ENCODE measurements at places on chromosomes 1 and 21. TPM values are rescaled to one million over a fixed set of nuclear protein-coding genes. Genes with fewer than 3 reads are reported as not detected.
A peak's percentile ranks its signal among the peaks of the same experiment; 100 is the strongest.

DNA sequence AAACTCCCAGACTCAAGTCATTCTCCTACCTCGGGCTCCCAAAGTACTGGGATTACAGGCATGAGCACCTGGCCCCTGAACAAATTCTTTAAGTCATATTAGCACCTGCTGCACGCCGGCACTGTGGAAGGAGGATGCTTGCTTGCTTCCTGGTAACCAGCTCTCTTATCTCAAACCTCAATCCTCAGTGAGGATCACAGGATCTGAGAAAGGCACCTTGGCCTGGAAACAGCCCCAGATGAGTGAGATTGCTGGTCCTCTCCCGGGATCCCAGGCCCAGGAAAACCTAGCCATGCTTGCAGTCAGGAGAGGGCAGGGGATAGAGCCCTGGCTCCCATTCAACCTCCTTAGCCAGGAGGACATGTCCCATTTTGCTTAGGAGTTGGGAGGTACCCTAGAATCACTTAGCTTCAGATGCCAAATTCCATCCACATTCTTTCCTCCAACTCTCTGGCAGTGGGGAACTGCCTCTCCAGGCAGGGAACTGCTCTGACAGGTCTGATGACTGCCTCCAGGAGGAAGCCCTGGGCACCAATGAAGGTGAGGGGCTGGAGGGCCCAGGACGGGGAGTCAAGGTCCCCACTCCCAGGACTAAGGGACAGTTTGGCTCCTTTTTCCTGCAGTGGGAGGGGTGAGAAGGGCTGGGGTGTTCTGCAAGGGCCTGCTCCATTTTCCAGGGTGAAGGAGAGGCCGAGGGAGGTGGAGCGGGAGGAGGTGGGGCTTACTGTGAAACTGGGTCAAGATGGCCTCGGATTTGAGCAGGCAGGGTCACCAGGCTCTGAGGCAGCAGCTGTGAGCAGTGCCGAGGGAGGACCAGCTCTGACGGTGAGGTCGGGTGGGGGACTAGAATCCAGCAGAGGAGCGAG is 9.5 kb downstream of the GPR37L1 start:
- no peak for DNase-seq

The KRTAP11-1 gene
- not detected for polyA plus RNA-seq

- DNase-seq = no peak
Measured at GRCh38 chr1:24301785-24302175, 17.4 kb upstream of the GRHL3 start.

The S100A14 gene
- not detected for polyA plus RNA-seq

DNA sequence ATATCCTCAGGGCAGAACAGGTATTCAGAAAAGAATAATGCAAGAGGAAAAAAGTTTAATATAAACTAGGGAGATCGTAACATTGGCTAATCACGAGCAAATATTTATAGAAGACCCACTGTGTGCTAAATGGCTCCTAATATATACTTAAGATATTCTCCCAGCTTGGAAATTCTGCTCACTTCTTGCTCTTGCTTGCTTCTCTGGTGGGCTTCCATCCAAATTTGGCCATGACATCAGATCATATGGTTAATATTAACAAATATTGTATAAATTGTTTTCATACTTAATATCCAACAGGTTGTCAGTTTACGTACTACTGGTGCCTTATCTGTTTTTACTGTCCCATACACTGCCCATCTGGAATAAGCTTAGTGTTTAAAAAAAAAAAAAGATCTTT is 1.1 kb downstream of the COX20 start:
- no peak for DNase-seq

The LHX8 gene
- not detected for polyA plus RNA-seq

DNA sequence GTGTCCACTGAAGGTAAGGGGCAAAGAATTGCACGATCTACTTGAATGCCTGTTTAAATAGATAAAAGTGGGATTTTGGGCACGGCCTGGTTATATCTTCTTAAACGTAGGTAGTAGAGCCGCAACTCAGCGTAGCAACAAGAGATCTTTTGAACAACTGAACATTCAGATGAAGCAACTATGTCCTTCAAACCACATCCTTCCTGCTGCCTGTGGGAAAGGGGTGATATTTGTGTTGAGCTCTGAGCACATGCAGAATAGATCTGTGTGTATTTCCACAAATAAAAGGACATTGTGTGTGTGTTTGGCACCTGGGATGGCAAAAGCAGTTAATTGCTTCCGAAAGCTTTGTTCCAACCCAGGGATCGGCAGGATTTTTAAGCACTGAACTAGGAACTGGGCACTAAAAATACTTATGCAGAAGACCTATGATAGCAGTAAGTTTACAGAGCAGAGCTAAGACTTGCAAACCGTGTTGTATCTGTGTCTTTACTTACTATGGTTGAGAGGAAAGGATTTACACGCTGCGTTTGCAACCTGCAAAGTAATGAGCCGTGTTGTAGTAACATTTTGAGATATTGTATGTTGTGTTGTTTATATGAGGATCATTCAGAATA is 333.4 kb downstream of the CHRM3 start:
- peak; percentile 72 for DNase-seq

The TMPRSS15 gene
- polyA plus RNA-seq = not detected

GRCh38 chr1:93720956-93721626 is 39.5 kb upstream of the BCAR3 start:
- no peak for DNase-seq

DNA sequence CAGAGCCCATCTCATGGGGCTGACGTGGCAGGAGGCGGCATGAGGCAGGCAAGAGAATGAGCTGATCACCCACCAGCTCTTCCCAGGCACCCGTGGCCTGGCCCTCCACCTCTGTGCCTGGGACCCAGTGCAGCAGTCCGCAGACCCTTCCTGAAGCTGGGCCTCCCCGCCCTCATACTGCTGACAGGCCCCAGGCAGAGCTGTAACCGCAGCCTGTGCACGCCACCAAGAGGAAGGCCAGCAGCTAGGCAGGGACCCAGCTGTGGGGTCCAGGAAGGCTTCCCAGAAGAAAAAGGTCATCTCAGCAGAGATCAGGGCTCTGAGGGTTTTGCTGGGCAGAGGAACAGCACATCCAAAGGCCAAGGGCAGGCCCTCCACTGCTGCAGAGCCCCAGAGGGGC is 9.8 kb upstream of the MTFR1L start:
- no peak for DNase-seq

GRCh38 chr1:82348487-82348886 is 547.8 kb downstream of the ADGRL2 start:
- DNase-seq = no peak

DNA sequence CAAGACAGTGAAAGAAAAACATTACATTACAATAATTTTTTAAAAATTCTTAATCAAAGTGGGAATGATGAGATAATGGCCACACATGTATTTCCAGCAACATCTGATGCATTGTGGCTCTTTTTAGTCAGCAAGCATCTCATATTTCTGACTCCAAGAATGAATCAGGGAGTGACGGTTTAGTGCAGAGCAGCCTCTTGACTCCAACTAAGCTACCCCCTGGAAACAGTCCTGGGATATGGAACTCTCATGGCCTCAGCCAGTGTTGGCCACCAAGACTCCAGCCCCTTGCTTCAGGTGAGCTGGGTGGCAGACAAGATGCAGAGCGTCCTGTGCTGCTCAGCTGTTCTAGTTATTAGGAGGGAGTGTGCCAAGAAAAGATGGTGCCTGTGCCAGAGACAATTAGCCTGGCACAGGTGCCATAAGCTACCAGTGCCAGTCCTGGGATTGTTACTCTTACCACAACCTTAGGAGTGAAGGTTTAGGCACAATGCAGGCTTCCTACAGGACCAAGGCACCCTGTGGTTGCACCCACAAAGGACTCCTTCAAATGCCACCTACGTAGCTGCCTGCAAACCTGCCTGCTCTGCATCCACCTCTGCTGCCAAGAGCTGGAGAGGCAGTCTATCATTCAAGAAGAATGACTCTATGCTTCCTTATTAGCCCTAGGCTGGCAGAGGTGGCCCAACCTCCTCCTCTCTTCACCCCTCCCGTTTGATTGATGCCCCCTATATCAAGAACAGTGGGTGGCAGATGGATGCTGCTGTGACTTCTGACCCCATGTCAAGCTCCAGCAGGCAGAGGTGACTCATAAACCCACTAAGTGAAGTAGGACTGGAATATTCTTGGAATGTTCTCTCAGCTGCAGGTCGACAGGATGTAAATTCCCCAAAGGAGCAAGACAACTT is 6.0 kb upstream of the SEC16B start:
- DNase-seq = no peak

- no peak for DNase-seq
Measured at GRCh38 chr1:35319988-35320713, 51.6 kb downstream of the ZMYM4 start.

DNA sequence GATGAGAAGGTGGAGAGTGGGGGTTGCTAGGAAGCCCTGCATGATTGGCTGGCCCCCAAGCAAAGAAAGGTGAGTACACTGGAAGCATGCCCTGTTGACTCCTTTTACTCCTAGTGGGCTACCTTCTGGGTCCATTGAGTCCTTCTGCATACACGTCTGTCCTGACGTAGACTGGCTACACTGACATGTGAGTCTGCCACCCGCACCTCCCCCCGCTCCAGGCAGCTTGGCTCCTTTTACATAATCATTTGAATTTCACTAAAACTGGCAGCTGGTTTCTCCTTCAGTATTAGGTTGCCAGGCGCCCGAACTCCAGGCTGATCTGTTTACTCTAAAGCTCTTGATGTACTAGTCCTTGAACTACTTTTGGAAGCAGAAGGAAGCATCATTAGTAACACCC is 8.7 kb downstream of the MRPS21 start:
- DNase-seq = no peak

DNA sequence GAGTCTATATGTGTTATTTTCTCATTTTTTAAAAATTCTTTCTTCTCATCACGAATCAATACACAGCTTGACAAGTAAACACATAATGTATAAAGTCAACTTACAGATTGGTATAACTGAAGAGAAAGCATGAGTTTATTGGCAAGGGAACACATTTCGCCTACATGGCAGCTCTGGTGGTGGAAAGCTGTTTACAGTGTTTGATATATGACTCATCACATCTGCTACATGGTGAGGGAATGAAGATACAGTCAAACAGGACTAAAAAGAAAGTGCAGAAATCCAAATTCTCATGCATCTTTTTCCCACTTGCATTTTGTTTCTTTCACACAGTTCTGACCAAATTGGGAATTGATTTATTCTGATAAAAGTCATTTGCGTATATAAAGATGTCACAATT is 122.2 kb upstream of the ADGRL4 start:
- no peak for DNase-seq

- DNase-seq = no peak
Measured at GRCh38 chr21:44862869-44863685, 10.4 kb downstream of the PTTG1IP start.

The SSX2IP gene
- polyA plus RNA-seq = 14.4 TPM

The VANGL1 gene
- polyA plus RNA-seq = 12.5 TPM

DNA sequence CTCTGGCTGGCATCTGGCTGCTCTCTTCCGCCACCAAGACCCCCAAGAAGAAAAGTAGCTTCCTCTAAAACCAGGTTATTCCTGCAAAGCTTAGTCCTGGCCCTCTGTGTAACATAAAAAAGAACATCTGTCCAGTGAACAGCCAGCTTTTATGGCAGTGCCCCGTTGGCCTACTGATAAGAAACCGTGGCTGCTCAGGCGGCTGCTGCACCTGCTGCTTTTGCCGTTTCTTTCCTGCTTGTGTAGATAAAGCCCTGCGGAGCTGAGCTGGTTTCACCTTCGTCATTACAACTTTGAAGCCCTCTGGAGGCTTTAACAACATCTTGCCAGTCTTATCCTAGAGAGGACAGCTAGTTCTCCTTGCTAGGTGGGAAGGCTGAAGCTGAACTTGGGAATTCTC is 20.5 kb downstream of the ELAPOR1 start:
- DNase-seq = no peak

- no peak for DNase-seq
Measured at GRCh38 chr1:105122041-105122440, 1372.3 kb downstream of the AMY1C start.

- DNase-seq = peak; percentile 59
Measured at GRCh38 chr1:169586395-169587255, at the start of gene F5. Gene F5 (minus strand): TSS chr1:169586481. CDS start chr1:169586386, 95 bp downstream.

The ZNF593 gene
- 27.1 TPM for polyA plus RNA-seq

The KCNK2 gene
- not detected for polyA plus RNA-seq

DNA sequence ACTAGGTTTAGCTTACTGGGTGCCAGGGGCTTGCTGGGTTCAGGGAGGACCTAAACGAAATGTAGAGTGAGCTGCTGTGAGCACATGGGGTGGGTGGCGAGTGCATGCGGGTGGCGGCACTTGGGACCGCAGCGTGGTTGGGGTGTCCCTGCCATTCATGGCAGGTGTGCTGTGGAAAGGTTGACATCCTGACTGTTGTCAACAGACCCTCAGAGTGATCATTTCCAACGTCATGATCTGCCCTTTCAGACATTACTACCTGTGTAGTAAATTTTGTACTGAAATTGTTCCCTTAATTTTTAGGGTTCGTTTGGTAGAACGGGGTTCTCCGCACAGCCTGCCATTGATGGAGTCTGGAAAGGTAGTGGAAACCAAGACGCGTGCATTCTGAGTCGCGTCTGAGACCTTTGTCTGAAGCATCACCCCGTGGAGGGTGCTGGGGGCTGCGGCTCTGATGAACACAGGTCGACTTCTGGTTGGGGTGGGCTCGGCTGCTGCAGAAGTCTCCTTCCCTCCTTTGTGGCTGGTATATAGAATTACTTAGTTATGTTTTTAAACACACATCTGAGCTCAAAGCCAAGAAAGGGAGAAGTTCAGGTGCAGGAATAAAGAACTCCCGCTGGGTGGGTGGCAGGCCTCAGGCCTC is 43.3 kb downstream of the S100B start:
- DNase-seq = no peak

DNA sequence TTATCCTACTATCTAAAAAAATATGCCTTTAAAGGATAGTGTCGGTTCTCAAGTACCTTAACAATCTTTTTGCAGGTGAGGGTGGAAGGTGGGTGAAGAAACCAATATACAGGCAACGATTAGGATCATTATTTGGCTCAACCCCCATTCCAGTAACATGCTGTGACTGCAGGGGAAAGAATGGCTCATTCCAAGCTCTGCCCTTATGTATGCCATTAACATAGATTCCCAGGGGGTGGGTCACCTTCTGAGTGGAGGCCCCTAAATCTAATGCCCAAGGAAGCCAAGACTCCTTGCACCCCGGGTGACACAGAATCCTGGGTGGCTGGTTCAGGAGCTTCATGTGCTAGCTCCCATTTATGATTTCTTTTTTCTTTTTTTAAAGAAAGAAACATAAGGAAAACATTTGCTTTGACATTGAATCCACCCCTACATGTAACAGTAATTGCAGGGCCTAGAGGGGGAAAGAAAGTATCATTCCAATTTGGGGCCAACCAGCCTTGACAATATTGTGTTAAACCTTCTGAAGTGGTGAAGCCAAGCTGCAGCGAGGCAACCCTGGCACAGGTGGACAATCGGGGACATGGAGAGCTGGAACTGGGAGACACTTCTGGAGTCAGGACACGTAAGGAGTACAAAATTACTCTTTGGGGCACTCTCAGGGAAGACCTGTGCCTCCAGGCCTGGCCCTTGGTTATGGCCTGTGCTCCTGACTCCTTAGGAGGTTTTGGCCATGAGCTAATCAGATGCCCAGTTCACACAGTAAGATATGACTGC is 200.3 kb downstream of the PBX1 start:
- no peak for DNase-seq

- DNase-seq = no peak
Measured at GRCh38 chr1:58689167-58689566, 10.7 kb downstream of the MYSM1 start.

Data from immature natural killer cell (primary cell).